ENCODE measurements at places on chromosomes 7 and 10.

- no peak for DNase-seq
Observed at GRCh38 chr7:65239707-65240352, 133.8 kb upstream of the ZNF92 start.

GRCh38 chr7:17347401-17347800 is 48.9 kb downstream of the AHR start:
- no peak for DNase-seq

- DNase-seq = no peak
Observed at GRCh38 chr7:28731092-28731658, 227.0 kb downstream of the TRIL start.

GRCh38 chr10:99908512-99908911 is 101.2 kb downstream of the DNMBP start:
- no peak for DNase-seq

GRCh38 chr10:69505636-69506318 is 54.5 kb downstream of the TSPAN15 start:
- peak; percentile 69 for DNase-seq

GRCh38 chr7:71705217-71705616 is 573.3 kb downstream of the GALNT17 start:
- no peak for DNase-seq

- no peak for DNase-seq
Observed at GRCh38 chr10:77771450-77771849, 133.8 kb upstream of the KCNMA1 start.

GRCh38 chr10:33064706-33065105 is 106.7 kb upstream of the ITGB1 start:
- no peak for DNase-seq

- DNase-seq = no peak
Observed at GRCh38 chr7:14303536-14303935, 314.1 kb upstream of the ETV1 start.

DNA sequence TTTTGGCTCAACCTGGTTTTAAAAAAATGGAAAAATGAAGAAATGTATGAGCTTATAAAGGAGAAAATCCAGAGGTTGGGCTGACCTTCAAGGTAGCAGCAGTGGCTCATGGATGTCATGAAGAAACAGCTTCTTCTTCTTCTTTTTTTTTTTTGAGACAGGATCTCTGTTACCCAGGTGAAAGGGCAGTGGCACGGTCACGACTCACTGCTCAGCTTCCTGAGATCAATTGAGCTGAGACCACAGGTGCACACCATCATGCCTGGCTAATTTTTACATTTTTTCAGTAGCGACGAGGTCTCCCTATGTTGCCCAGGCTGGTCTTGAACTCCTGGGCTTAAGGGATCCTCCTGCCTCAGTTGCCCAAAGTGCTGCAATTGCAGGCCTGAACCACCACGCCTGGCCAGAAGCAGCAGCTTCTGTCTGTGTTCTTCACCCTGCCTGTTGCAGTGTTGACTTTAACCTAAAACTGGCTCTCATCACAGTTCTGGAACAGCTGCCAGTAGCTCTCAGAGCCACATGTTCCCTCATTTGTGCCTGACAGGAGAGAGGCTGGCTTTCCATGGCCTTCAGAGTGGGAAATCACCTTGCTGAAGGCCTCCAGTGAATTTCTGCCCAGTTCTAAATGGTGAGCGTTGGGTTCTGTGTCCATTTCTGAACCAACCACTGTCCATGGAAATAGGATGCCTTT is 117.7 kb downstream of the PFKFB3 start:
- DNase-seq = no peak

GRCh38 chr7:69431626-69432025 is 166.6 kb upstream of the AUTS2 start:
- DNase-seq = no peak

- no peak for DNase-seq
Observed at GRCh38 chr10:53111529-53111928, 338.9 kb upstream of the MBL2 start.

DNA sequence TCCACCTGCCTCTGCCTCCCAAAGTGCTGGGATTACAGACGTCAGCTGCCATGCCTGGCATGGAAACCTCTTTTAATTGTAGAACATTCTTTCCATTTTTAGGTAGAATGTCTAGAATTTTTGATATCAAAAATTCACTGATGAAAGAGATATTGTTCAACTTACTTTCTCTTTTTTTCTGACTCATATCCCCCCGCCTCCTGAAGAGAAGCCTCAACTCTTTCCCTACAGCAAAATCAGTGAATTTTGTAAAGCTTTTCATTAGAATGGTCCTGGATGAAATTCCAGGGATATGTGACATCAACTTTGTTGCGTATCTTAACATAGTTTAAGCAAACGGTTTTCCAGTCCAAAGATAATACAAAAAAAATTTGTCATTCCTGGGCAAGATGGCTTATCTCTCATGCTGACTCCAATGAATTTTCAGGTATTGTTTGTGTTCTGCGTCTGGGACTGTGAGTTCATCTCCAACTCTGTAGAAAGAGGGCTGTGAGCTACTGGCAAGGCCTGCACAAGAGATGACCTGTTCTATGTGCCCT is 256.8 kb downstream of the BMPER start:
- DNase-seq = no peak

GRCh38 chr7:101186844-101187428 is 6.8 kb upstream of the NAT16 start:
- no peak for DNase-seq

DNA sequence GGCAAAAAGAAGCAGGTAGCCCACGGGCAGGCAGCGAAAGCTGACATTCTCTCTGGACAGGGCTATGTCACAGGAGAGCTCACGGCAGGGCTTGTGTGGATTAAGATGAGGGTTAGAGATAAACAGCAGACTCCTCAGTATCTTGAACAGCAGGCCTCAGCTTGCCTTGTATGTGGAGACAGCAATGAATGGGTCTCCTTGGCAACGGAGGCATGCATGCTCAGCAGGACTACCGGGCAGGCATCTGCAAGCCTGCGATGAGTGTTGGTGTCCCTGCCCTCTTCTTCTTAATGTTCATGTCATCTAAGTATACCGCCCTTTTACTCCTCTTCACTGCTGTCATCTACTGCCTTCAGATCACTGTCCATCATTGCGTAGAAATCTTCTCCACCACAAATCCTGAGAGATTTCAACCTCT is 81.9 kb upstream of the C1GALT1 start:
- no peak for DNase-seq

- no peak for DNase-seq
Observed at GRCh38 chr7:35468606-35469005, 214.7 kb upstream of the TBX20 start.

DNA sequence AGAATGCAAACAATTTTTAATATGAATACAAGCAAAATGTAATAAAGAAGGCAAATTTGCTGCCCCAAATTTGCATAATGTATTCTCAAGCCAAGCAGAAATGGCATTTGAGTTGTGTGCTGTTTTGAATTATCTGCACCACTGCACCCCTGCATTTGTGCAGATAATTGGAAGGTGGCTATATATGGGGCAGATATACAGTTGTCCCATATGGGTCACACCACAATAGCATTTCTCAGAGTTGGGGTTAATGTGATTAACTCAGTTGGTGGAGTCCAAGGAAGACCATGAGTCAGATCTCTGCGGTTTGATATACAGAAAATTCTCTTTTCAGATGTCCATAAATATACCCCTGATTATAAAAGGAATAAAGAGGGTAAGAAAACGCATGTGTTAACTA is 68.9 kb upstream of the EXOC4 start:
- no peak for DNase-seq

- DNase-seq = no peak
Observed at GRCh38 chr7:106520962-106521514, 139.9 kb downstream of the CCDC71L start.

- no peak for DNase-seq
Observed at GRCh38 chr7:21184942-21185652, 242.8 kb upstream of the SP4 start.

DNA sequence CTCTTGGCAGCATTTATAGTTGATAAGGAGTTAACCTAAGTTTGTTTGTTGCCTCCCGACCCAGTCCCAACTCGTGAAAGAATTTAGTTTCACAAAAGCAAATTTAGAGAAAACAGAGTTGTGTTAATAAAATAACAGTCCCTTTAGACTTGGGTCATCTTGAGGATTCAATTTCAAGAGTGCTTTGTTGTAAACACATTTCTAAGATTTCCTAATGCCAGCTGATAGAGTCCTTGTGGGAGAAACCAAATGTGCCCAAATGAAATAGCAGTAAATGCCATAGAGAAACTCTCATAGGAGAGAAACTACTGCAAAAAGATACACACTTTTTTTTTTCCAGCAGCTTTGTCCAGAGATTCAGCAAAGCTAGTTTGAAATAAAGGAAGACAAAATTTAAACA is 211.3 kb upstream of the BMPER start:
- DNase-seq = no peak

GRCh38 chr7:105268511-105269392 is 120.0 kb downstream of the SRPK2 start:
- DNase-seq = peak; percentile 22

DNA sequence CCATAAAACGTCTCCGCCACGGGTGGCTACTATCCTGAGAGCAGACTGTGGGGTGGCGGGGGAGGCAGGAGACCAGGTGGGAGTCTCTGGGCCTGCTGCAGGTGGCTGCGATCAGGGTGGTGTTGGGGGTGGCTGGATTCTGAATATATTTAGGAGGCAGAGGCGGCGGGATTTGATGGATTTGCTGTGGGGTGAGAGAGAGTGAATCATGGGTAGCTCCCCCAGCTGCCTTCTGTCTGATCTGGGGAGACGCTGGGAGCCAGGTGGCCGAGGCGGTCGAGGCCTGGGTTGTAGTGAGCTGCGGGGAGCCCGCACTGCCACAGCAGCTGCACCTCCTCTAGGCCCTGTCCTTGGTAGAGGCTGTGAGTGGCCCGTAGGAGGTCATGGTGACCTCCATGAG is 48.2 kb upstream of the PFKFB3 start:
- DNase-seq = no peak

GRCh38 chr7:120334475-120334874 is 61.5 kb downstream of the KCND2 start:
- no peak for DNase-seq

- no peak for DNase-seq
Observed at GRCh38 chr7:157086508-157087187, 52.1 kb upstream of the UBE3C start.

DNA sequence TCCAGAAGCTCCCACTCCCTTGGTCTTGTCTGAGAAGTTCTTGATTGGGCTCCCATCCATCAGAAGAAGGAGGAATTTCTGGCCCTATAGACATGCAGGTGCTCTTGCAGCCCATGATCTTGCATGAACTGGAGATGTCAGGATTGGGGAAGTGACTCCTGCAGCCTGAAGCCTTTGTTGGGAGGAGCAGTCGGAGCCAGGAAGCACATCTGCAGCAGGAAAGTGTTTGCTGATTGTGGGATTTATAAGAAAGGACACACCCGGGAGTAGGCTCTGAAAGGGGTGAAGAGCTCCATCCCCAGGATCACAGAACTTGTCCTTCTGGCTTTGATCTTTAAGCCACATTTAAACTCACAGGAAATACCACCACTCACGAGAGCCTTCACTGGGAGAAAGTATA is 185.2 kb downstream of the DYNC1I1 start:
- DNase-seq = no peak

Data from gastrocnemius medialis (tissue), 4 donors.